CD4-positive, alpha-beta T cell (primary cell): ENCODE measurements at places on chromosomes 2 and 18.
A peak's percentile ranks its signal among the peaks of the same experiment; 100 is the strongest.

- peak; percentile 51 for DNase-seq
These were observed 221.8 kb downstream of the INSIG2 start for GRCh38 chr2:118309946-118310680.

DNA sequence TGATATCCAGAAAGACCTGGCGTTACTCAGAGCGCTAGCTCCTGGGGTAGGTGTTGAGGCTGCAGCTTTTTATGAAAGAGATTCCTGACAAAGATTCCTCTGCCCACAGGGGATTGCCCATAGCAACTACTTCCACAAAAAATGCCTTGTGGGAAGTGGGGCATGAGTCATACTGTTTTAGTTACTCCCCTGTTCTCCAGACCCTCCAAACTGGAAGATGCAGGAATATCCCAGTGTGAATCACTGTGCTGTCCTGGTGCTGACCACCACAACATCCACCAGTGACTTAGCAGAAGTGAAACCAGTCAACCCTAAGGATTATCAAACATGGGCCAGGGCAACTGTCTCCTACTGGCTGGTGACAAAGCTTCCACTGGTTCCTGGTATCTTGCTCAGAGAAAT is 61.8 kb downstream of the CDH2 start:
- no peak for DNase-seq

DNA sequence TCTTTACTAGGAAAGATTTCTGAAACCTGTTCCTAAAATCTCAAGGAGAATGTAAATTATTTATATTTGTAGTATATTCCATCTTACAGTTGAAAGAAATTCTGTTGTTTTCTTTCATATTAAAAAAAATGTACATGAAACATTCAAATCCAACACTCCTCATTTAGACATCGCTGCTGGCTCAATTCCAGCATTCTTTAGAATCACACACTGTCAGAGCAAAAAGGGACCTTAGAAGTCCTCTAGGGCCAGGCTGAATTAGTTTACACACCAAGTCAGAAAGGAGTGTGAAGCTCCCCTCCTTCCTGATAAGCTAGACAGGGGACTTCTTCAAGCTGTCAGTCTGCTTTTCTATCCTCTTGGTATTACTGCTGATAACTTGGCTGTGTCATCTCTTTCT is 158.6 kb upstream of the LTBP1 start:
- no peak for DNase-seq

- peak; percentile 19 for DNase-seq
These were observed 684.4 kb downstream of the IRS1 start for GRCh38 chr2:226115102-226115831.

GRCh38 chr2:233219848-233220247 is 31.6 kb upstream of the ATG16L1 start:
- no peak for DNase-seq

- no peak for DNase-seq
These were observed 79.1 kb upstream of the SEC11C start for GRCh38 chr18:59060551-59060950.

- no peak for DNase-seq
These were observed 39.7 kb downstream of the GRHL1 start for GRCh38 chr2:9991221-9991620.

- no peak for DNase-seq
These were observed 130.3 kb upstream of the RAB12 start for GRCh38 chr18:8478968-8479370.
